ENCODE measurements at places on chromosomes 2 and 18.

DNA sequence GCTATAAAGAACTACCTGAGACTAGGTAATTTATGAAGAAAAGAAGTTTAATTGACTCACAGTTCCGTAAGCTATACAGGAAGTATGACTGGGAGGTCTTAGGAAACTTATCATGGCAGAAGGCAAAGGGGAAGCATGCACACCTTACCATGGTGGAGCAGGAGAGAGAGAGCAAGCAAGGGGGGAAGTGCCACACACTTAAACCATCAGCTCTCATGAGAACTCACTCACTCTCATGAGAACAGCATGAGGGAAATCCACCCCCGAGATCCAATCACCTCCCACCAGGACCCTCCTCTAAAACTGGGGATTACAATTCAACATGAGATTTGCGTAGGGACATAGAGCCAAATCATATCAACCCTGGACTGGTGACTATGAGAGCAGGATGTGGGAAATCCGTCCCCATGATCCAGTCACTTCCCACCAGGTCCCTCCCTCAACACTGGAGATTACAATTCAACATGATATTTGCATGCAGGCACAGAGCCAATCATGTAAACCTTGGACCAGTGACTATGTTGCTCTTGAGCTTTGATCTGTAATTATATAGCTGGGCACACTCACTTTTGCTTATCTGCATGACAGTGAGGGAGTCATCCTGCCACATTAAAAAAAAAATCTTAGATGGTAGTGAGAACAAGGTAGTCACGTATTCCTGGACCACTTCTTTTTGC is 12.9 kb downstream of the ADAM23 start:
- DNase-seq = no peak

DNA sequence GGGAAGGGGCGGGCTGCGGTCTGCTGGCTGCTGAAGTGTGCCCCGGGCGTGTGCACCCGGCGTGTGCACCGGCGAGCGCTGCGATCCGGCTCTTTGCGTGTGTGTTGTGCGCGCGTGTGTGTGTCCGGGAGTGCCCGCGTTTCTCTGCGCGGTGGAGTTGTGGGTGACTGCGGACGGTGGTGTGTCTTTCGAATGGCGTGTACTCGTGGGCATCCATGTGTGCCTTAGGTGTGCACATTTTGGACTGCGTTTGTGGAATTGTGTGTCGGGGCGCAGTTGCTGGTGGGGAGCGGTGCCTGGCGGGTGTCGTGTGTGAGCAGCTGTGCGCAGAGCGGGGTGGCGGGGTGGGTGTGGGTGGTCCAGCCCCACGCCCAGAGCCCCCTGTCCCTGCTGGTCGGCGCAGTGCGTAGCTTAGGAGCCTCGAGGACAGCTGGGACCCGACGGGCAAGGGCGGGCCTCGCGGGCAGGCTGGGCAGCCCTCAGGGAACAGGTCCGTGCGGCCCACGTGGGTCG is 533 bp downstream of the HPCAL1 start:
- DNase-seq = peak; percentile 10

- no peak for DNase-seq
Measured at GRCh38 chr2:100852447-100852846, 32.5 kb downstream of the NPAS2 start.

GRCh38 chr18:7329016-7329415 is 98.1 kb downstream of the LRRC30 start:
- no peak for DNase-seq

DNA sequence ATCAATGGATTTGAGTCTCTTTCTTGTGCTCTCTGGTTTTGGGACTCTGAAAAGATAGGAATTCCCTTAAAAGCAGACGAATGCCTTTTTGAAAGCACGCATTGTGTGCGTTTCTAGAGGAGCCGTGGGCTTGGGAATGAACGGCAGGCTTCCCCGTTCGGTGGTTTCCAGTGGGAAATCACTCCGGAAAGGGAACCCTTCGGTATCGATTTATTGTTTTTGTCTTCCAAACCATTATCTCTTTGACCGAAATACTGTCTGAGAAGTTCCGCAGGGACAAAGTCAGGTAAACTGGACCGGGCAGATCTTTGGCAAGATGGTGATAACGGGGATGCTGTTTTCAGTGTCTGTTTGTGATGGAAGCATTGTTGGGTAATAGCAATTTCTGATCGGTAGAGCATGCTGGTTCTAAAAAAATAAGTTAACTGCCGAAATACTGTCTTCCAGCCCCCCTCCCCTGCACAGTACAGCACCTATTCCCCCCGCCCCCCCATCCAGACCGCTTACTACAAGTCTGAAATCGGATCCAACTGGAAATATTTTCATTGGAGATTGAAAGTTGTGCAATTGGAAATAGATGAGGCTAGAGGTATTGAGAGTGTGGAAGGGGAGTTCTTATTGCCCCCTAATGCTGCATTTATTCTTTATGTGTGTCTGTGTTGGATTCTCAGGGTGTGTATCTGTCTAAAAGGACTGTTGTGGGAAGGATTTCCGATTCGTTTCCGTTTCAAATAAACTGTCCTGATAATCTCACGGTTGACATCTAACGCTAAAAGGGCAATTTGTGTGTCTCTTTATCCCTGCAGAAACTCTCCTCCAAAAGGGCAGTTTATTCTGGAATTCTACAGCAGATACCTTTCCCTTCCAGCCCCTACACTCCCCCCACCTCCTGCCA is 635 bp downstream of the SETBP1 start:
- DNase-seq = no peak

GRCh38 chr2:104982111-104982510 is 55.8 kb upstream of the MRPS9 start:
- DNase-seq = no peak

DNA sequence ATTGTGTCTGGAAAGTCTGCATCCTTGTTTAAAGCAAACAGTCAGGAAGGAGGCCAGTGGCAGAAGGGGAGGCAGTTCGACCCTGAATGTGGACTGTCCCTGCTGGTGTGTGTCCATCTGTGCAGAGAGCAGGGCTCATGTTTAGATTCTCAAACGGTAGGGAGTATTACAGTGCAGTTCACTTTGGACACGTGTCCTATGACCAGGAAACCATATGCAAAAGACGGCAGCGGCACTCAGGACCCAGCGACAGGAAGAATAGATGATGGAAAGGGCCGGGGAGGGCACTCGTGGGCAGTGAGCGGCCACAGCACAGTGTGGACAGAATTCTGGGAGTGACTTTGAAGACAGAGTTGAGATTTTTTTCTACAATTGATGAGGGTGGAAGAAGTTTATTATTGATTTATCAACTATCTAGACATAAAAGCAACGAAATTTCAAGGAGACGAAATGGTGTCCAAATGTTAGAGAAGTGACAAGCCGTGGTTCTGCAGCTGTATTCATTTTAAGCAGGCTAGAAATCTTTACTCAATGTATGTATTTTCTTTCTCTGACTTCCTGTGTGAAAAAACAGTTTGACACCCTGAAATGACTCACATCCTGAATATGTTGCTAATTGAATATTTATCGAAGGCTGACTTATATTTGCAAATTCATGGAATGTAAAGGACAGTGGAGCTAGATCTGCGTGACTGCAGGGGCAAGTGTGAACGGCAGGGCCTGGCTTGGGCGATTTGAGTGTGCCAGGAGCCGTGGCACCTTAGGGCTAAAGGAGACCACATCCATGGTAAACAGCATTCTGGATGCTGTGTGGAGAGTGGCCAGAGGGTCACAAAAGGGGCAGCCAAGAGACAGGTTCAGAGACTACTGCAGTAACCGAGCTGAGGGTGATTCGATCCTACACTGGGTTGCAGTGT is 214.2 kb downstream of the PTGR3 start:
- no peak for DNase-seq

- no peak for DNase-seq
Measured at GRCh38 chr2:1567556-1568344, 154.5 kb downstream of the TPO start.

GRCh38 chr18:60593249-60593648 is 220.7 kb upstream of the MC4R start:
- no peak for DNase-seq

- no peak for DNase-seq
Measured at GRCh38 chr2:23605236-23605635, 220.3 kb downstream of the KLHL29 start.

DNA sequence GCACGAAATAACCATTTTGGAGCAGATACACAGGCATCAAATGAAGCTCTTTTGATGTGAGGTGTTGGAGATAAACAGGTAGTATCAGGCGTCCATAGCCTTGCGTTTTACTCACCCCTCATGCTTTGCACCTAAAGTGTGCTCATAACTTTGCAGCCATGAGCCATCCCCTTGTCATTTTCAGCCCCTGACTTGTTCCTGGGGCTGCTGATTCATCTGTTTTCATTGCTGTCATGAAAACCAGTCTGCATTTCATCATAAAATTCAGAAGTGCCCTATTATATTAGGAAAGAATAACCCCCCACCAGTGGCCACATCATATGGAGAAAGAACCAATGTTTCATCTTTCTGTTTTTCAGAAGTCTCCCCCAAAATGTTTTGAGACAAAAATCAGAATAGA is 329.7 kb upstream of the NRP2 start:
- no peak for DNase-seq

- DNase-seq = no peak
Measured at GRCh38 chr2:127145280-127145895, 38.4 kb upstream of the BIN1 start.

DNA sequence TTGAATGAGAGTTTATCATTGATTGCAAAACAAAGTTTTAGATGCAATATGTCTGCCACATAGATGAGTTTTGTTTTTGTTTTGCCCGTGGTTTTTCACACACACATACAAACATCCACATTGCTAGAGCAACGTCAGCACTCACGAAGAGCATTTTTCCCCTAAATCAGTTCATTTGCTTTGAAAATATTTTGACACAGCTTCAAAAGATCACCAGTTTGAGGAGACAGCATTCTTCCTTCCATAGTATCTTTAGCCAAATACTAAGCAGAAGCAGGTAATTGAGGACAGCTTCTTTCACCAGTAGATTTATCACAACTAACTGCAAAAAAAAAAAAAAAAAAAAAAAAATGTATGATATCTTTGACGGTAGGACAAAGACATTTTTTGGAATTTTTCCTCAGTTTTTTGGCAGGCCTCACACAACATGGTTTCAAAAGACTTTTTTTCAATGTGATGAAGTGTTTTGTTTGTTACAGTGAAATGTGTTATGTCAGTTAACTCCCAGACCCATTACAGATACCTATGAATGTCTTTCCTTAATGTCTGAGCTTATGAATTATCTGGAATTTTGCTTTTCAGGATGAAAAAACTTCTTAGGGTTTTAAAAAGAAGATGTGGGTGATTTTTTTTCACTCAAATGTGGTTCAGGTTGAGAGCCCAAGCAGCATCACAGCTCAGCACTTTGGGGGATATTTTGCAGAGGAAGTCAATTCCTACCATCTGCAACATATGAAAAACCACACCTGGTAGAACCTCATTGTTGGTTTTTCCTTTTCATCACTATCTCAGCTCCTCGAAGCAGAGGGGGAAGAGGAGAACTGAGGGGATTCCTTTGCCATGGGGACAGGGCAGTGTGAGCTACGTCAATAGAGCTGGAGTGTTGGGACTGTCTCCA is 31.6 kb downstream of the AOX1 start:
- no peak for DNase-seq

DNA sequence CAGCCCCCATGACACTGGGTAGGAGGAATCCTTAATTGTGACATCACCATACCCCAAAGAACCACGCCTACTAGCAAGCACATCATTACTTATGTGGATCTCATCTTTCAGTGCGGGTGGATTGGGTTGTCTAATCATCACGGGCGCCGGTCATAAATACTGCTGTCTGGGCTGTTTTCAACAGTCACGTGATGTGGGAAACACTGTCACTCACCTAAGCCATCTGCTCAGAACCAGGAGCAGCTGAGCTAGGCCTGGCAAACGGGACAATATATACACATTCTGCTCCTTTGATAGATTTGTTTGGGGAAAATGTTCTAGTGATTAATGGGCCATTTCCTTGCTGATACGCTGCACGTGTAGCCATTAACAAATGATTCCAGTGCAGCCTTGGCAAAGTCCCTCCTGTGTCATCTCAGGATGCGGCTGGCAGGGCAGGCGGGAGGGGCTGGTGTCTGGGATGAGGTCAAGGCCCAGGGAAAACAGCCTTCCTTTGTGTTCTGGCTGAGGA is 145.9 kb upstream of the COPS8 start:
- DNase-seq = no peak

GRCh38 chr2:162267496-162267895 is 24.3 kb upstream of the FAP start:
- DNase-seq = no peak

DNA sequence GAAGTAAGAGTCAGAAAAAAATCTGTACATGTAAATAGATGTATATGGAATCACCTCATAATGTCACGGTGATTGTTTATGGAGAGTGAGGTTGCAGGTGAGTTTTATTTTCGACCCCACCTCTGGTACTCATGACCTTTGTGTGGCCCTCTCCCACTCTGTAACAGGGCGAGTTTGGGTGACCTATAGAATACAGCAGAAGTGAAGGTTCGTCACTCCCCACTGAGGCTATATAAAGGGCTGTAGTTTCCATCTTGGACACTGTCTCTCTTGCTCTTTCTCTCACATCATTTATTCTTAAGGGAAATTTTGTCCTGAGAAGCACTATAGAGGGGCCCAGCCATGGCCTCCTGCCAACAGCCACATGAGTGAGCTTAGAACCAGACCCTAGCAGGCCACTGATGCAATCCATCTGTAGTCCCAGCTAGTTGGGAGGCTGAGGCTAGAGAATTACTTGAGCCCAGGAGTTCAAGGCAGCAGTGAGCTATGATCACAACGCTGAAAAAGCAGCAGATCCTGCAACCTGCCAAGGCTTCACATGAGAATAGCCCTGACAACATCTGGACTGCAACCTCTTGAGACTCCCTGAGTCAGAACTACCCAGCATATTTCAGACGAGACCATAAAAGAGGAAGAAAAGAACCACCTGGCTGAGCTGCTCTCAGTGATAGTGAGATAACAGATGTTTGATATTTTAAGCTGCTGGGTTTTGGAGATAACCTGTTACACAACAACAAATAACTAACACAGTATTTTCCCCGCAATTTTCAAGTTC is 74.3 kb upstream of the SLC1A4 start:
- no peak for DNase-seq

- no peak for DNase-seq
Measured at GRCh38 chr2:188623995-188624643, 332.4 kb downstream of the GULP1 start.

GRCh38 chr2:23793476-23793875 is 133.4 kb downstream of the ATAD2B start:
- DNase-seq = no peak

- DNase-seq = no peak
Measured at GRCh38 chr18:45379903-45380302, 235.4 kb upstream of the SLC14A2 start.

- no peak for DNase-seq
Measured at GRCh38 chr2:56325661-56326345, 142.0 kb downstream of the CCDC85A start.

Data from endothelial cell (in vitro differentiated cells).